ENCODE measurements at places on chromosomes 1 and 21. TPM values are rescaled to one million over a fixed set of nuclear protein-coding genes. Genes with fewer than 3 reads are reported as not detected.

AK5 gene
- 13.5 TPM for total RNA-seq

RPS8 gene
- 5,019 TPM for total RNA-seq

- no peak for DNase-seq
These were observed 418.9 kb downstream of the SETD4 start for GRCh38 chr21:35641271-35642016.

- DNase-seq: peak; percentile 10
These were observed 584.8 kb downstream of the PLA2G4A start for GRCh38 chr1:187413405-187414169.

- peak; percentile 12 for DNase-seq
These were observed 99.1 kb upstream of the CTTNBP2NL start for GRCh38 chr1:112296908-112297307.

- DNase-seq: no peak
These were observed 231.2 kb upstream of the LYPLAL1 start for GRCh38 chr1:218942431-218942830.

GRCh38 chr1:22089134-22089571 is 36.6 kb downstream of the CDC42 start:
- DNase-seq: no peak

DNA sequence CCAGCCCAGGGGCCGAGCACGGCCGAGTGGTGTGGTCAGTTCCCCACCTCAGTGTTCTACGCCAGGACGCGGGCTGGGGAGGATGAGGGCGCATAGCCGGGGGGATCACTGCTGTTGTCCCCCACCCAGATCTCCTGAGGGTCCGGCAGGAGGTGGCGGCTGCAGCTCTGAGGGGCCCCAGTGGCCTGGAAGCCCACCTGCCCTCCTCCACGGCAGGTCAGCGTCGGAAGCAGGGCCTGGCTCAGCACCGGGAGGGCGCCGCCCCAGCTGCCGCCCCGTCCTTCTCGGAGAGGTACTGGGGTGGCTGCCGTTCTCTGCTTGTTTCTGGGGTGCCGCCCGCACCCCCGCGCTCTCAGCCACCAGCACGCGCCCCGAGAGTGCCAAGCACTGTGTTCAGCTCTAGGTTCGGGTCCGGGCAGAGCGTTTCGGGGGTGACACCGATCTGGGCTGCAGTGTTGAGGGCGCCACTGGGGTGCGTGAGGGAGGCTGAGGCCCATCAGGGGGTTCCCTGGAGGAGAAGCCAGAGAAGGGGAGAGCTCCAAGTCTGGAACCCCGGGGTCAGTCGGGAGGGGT is 17.4 kb downstream of the SAMD11 start:
- DNase-seq: no peak

DNA sequence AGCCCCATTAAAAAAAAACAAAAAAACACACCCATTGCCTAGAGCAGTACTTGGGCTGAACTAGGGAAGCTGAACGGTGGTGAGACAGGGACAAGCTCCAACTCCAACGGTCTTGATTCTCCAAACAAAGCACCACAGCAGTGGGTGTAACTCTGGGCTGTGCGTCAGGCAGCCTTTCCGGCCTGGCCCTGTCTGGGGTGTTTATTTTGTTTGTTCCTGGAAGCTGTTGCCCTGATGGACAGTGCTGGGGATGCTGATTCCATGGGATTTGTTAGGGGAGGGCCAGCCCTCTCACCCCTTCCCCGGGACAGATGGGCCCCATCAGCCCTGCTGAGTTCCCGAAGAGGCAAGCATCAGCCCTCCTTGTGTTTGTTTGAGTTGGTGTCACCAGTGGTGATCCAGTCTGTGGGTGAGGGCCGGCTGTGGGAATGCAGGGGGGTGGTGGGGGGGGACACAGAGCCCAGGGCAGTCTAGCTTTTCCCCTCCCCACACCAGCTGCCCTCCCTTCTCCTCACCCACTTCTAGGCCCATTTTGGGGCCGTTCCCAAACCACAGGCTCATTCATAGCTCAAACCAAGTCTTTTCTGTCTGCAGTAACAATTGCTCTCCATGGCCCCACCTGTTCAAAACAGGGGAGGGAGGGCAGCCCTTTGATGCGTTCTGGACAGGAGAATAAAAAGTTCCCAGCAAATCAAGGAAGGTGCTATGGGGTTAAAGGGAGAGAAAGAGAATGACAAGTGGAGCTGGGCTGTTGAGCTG is 4.5 kb downstream of the WNT2B start:
- peak; percentile 76 for DNase-seq

DNA sequence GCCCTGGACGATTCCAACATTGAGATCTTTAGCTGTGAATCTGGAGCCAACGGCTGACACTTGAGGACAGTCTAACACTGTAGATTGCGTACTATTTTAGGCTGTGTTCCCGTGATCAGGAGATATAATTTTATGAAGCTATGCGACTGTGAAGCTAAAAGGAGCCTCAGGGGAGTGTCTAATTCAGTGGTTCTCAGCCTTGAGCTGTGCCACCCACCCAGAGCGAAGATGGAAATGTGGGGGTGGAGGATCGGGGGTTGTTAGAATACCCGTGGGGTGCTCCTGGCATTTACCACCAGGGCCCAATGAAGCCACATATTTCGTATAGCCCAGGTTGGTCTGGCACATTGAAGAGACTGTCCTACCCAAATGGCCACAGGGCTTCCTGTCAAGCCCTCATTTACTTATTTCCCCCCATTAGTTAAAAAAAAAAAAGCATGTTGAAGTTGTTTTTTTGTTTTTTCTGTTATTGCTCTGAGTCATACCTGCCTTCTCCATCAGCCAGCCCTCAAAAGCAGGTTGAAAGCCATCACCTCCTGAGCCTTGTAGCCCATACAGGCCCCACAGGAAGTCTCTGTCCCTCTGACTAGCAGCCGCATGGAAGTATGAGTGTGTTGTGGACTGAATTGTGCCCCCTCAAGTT is 141.7 kb downstream of the GALNT2 start:
- DNase-seq: no peak
